ENCODE measurements at places on chromosomes 5 and 9. TPM values are rescaled to one million over a fixed set of nuclear protein-coding genes. Genes with fewer than 3 reads are reported as not detected.

GRCh38 chr5:14771972-14772371 lies 99.6 kb downstream of the ANKH start:
- H3K4me3 ChIP-seq: no peak overlapping the region
- H3K27me3 ChIP-seq: peaks cover 2% of the 10 kb centered on the region
- H3K27ac ChIP-seq: no peak overlapping the region

GRCh38 chr5:3596857-3597166 lies 1.2 kb downstream of the IRX1 start:
- DNase-seq: no peak
- no peak overlapping the region for H3K27ac ChIP-seq
- peaks cover 14% of the 10 kb centered on the region for H3K4me1 ChIP-seq
- H3K4me3 ChIP-seq: peak overlapping the region; percentile 26

DNA sequence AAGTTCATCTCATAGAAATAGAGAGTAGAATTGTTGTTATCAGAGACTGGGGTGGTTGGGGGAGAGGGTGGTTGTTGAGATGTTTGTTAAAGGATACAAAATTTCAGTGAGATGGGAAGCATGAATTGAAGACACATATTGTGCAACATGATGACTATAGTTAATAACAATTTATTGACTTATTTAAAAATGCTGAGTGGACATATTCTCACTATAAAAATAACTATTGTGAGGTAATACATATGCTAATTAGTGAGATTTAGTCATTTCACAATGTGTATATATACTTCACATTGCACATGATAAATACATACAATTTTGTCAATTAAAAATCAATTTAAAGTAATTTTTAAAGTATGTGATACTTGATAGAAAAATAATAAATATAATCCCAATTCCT lies 722.5 kb upstream of the CHD1 start:
- no peaks in the 10 kb centered on the region for H3K27me3 ChIP-seq
- no peaks in the 10 kb centered on the region for H3K4me1 ChIP-seq
- DNase-seq: no peak
- peaks cover 4% of the 10 kb centered on the region for H3K36me3 ChIP-seq

- H3K4me1 ChIP-seq: no peaks in the 10 kb centered on the region
- no peak overlapping the region for H3K27ac ChIP-seq
- no peak for DNase-seq
These were observed 1985.9 kb downstream of the EFNA5 start for GRCh38 chr5:105684799-105685198.

The PCDHA9 gene
- not detected for polyA plus RNA-seq

GRCh38 chr5:132813599-132814502 lies 749 bp downstream of the SOWAHA start:
- peak; percentile 22 for DNase-seq
- H3K4me1 ChIP-seq: peaks cover 7% of the 10 kb centered on the region
- H3K4me3 ChIP-seq: no peak overlapping the region
- H3K27me3 ChIP-seq: peaks cover 23% of the 10 kb centered on the region

DNA sequence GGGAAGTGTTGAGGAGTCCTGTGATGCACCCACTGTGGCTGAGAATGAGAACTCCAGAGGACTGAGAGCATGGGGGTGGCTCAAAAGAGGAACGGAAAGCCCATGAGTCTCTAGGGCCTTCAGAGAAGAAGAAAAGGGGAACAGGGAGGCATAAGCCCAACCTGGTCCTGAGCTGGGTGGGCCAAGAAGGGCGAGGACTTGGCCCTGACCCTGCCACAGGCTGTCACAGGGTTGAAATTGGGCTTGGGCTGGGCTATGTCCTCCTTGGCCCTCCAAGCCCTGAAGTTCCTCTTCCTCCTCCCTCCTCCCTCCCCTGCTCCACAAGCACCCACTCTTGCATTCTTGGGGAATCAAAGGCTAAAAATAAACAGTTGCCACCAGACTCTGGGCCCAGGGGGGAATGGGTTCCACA lies 49.3 kb upstream of the PPARGC1B start:
- peaks cover 15% of the 10 kb centered on the region for H3K27me3 ChIP-seq
- H3K27ac ChIP-seq: no peak overlapping the region
- no peak overlapping the region for H3K4me3 ChIP-seq
- no peaks in the 10 kb centered on the region for H3K4me1 ChIP-seq

The NR4A3 gene
- 0.88 TPM for polyA plus RNA-seq

The NUTM2G gene
- polyA plus RNA-seq: 0.10 TPM

The PAEP gene
- not detected for polyA plus RNA-seq

DNA sequence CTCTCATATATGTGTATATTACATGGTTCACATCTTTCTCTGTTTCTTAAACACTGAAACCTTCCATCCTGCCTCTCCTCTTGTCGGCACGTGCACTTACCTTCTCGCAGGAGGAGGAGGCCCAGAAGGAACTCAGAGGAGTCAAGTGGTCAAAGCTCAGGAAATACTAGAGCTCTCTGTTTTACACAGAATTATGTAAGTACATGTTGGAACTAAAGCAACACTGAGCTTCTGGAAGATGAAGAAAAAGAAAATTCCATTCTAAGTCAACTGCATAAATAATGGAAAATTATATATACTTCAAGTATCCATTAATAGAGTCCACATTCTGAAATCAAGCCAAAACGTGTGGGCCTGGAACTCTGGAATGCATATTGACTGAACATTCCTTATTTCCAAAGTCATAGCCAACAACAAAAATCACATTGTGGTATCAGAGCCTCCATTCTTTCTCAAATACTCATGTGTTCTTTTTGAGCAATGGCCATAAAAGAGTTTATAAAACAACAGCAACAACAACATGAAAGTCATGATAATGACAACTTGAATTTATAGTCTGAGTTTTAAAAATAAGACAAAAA lies 121.5 kb upstream of the RAI14 start:
- DNase-seq: no peak
- H3K4me3 ChIP-seq: no peak overlapping the region
- H3K27me3 ChIP-seq: peaks cover 2% of the 10 kb centered on the region
- no peaks in the 10 kb centered on the region for H3K4me1 ChIP-seq
- H3K27ac ChIP-seq: no peak overlapping the region

The ARHGEF28 gene
- 0.85 TPM for polyA plus RNA-seq

GRCh38 chr5:134118212-134118835 lies 3.8 kb downstream of the TCF7 start:
- H3K4me3 ChIP-seq: peak overlapping the region; percentile 78
- DNase-seq: no peak
- peaks cover 19% of the 10 kb centered on the region for H3K27me3 ChIP-seq

DNA sequence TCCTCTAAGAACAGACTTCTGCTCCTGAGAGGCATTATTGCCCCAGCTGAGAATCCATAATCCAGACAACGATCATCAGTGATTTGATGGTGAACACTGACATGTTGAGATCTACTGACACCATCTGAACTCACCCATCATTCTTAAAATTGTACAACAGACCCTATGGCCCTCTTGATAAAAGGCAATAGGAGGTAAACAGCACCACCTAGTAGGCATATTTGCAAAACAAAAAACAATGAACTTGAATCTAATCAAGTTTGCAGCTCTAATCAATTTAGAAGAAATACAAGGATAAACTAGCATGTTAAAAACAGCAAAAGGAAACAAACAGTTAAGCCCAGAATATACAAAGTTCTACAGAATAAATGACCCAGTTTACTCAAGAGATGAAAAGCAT lies 89.6 kb downstream of the SFXN1 start:
- no peak overlapping the region for H3K27ac ChIP-seq
- H3K4me1 ChIP-seq: no peaks in the 10 kb centered on the region
- H3K27me3 ChIP-seq: peaks cover 3% of the 10 kb centered on the region
- no peaks in the 10 kb centered on the region for H3K36me3 ChIP-seq
- peak; percentile 4 for DNase-seq

The PCDHA5 gene
- polyA plus RNA-seq: not detected

GRCh38 chr5:13427827-13428557 lies 516.5 kb downstream of the DNAH5 start:
- no peaks in the 10 kb centered on the region for H3K36me3 ChIP-seq
- H3K4me1 ChIP-seq: no peaks in the 10 kb centered on the region
- H3K4me3 ChIP-seq: no peak overlapping the region
- H3K27me3 ChIP-seq: peaks cover 1% of the 10 kb centered on the region

The DBH gene
- polyA plus RNA-seq: not detected

DNA sequence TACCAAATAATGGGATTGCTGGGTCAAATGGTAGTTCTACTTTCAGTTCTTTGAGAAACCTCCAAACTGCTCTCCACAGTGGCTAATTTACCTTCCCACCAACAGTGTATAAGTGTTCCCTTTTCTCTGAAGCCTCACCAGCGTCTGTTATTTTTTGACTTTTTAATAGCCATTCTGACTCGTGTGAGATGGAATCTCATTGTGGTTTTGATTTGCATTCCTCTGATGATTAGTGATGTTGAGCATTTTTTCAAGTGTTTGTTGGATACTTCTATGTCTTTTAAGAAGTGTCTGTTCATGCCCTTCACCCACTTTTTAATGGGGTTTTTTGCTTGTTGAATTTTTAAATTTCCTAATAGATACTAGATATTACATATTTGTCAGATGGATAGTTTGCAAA lies 28.4 kb upstream of the SUSD1 start:
- H3K4me3 ChIP-seq: no peak overlapping the region
- no peak for DNase-seq
- peaks cover 12% of the 10 kb centered on the region for H3K4me1 ChIP-seq

- H3K27ac ChIP-seq: no peak overlapping the region
- no peak for DNase-seq
- H3K27me3 ChIP-seq: peaks cover 3% of the 10 kb centered on the region
- no peaks in the 10 kb centered on the region for H3K4me1 ChIP-seq
These were observed 11.1 kb downstream of the CXCL14 start for GRCh38 chr5:135567661-135568060.

- no peak for DNase-seq
- H3K4me3 ChIP-seq: no peak overlapping the region
- no peaks in the 10 kb centered on the region for H3K4me1 ChIP-seq
- H3K36me3 ChIP-seq: peaks cover 18% of the 10 kb centered on the region
These were observed 28.9 kb downstream of the TBC1D2 start for GRCh38 chr9:98226516-98226915.
